ENCODE measurements at places on chromosomes 3 and 15.
A peak's percentile ranks its signal among the peaks of the same experiment; 100 is the strongest.

DNA sequence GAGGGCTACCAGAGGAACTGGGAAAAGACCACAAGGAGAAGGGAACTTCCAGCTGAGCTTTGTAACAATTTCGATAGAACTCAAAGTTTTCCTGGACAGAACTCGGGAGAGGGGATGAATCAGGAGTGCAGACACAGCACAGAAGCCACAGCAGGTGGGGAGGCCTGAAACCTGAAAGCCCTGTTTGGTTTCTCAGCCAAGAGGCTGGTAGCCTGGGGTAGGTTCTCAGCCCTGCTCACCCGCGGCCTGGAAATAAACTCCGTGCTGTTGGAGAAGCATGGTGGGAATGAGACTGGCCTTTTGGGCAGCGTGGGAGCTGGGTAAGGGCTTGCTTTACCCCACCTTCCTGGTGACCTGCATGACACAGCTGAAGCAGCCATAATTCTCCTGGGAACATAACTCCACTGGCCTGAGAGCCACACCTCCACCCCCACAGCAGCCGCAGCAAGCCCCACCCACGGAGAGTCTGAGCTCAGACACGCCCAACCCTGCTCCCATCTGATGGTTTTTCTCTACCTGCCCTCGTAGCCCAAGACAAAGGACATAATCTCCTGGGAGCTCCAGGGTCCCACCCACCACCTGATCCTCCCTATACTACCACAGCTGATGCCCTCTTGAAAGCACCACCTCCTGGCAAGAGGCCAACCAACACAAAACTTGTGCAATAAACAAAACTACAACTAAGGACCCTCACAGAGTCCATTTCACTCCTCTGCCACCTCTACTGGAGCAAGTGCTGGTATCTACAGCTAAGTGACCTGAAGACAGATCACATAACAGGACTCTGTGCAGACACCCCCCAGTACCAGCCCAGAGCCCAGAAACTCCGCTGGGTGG lies 52.5 kb upstream of the CHRM5 start:
- no peak for DNase-seq

DNA sequence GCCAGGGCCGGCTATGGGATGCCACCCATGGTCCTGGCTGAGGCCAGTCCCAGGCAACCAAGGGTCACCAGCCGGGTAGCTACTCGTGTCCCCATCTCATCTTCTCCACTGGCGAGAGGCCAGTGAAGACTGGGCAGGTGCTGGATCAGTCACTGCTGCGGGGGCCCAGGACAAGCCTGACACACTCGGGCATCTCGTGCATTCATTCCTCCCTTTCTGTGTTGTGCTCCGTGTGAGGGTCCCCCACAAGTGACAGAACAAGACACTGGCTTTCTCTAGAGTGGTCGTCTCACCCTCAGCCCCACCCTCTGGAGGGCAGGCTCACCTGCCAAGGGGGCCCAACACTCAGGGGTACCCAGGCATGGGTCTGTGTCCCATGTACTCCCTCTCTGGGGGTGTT lies 48.4 kb downstream of the ROPN1B start:
- no peak for DNase-seq

- no peak for DNase-seq
Observed at GRCh38 chr3:25362118-25362517, 65.9 kb upstream of the RARB start.

- no peak for DNase-seq
Observed at GRCh38 chr15:46671336-46671735, 1036.5 kb downstream of the SQOR start.

GRCh38 chr3:100941451-100941850 lies 51.8 kb downstream of the ABI3BP start:
- no peak for DNase-seq

- no peak for DNase-seq
Observed at GRCh38 chr15:94704421-94704820, 473.1 kb downstream of the MCTP2 start.

DNA sequence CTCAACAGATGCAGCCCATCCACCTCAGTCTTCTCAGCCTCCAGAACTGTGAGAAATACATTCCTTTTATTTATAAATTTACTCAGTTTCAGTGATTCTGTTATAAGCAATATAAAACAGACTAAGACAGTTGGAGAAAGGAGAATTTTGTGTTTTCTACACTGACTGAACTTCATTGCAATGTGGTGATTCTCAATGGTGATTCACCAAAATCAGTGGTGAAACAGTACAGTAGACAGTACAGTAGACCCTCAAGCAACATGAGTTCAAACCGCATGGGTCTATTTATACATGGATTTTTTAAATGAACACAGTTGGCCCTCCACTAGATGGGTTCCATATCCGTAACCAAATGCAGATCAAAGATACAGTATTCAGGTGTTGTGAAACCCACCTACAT lies 403.1 kb upstream of the TGFBR2 start:
- DNase-seq, result no peak

GRCh38 chr3:64890006-64890405 lies 202.2 kb upstream of the ADAMTS9 start:
- no peak for DNase-seq

DNA sequence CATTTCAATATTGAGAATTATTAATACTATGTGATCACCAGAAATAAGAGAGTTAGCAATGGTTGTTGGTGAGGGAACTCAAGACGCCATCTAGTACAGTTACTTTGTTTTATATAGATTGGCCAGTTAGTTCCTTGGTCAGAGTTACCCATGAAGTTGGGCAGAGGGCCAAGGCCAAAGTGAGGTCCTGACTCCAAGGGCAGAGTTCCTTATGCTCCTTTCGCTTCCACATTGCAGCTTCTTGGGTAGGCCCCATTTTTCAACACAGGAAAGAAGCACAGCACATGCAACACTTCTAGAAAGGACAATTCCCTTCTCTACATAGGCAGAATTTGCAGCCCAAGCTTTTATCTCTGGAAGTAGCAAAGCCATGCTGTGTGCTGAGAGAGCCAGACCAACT lies 178.6 kb downstream of the KCNAB1 start:
- no peak for DNase-seq

GRCh38 chr3:50089609-50089945 lies 858 bp downstream of the RBM5 start:
- no peak for DNase-seq

- no peak for DNase-seq
Observed at GRCh38 chr3:25870452-25870851, 80.6 kb downstream of the OXSM start.

DNA sequence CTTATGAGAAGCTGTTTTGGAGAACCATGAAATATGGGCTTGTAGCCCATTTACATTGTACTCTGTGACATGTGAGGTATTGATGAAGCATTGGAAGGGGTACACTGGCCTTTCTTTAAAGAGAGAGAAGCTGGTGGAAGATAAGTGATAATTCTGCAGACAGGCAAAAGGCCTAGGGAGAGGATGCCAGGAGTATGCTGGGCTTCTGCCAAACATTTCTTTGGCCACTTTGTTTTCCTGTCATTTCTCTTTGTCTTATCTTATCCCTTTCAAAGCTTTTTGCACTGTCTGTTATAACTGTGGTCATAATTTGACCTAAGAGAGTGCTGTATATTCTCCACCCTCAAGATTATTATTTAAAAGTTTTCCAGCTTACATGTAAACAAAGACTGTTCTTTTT lies 109.6 kb upstream of the SEMA6D start:
- DNase-seq, result peak; percentile 43

GRCh38 chr3:179027326-179027900 lies 44.2 kb downstream of the ZMAT3 start:
- DNase-seq, result no peak

GRCh38 chr3:134904776-134905646 lies 110.0 kb downstream of the EPHB1 start:
- DNase-seq, result no peak

DNA sequence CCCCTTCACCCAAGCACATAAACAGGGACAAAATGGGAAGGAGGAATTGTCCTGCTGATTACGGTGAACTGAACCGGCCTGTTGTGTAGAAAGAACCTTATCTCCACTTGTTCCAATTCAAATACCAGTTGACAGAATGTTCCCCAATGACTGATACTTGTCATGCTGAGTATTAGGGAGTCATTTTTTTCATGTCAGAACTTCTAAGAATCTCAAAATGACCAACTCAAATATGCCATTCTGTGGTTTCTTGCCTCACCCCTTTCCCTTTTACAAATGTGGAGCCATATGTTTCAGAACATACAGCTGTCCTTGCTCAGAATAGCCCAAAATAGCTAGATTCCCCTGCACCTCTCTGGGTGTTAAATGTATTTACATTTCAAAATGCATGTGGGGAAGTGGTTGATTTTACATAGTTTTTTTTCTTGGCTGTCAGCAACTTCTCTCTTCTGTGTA lies 405.9 kb upstream of the TBL1XR1 start:
- no peak for DNase-seq

- DNase-seq, result no peak
Observed at GRCh38 chr15:101024073-101024695, 105.0 kb downstream of the LRRK1 start.

- no peak for DNase-seq
Observed at GRCh38 chr15:55126111-55126510, 70.6 kb downstream of the RSL24D1 start.

- DNase-seq, result no peak
Observed at GRCh38 chr3:168030577-168030976, 65.1 kb downstream of the GOLIM4 start.

GRCh38 chr15:98790270-98790669 lies 141.9 kb downstream of the IGF1R start:
- no peak for DNase-seq

- DNase-seq, result no peak
Observed at GRCh38 chr3:42697289-42698051, 5.1 kb downstream of the HHATL start.

Data from COR-L47 (cell line).